ENCODE measurements at places on chromosomes 4 and X.

GRCh38 chr4:174749091-174749490 is 80.0 kb downstream of the GLRA3 start:
- DNase-seq, result no peak

DNA sequence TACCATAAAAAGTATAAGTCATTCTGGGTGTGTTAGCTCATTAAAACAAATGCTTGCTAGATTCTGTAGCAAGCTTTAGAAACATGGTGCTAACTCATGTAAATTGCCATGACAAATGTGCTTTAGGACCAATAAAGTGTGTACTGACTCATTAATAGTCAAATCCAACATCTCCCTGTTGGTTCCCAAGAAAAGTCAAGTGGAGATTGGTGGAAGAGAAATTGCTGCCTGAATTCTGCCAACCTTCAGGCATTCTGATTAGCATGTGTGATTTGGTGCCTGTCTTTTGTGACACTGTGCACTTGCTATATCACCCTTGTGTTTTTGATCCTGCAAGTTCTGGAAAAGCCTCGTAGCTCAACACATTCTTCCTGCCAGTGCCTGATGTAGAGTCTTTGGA is 503.8 kb upstream of the BOD1L1 start:
- DNase-seq, result no peak

DNA sequence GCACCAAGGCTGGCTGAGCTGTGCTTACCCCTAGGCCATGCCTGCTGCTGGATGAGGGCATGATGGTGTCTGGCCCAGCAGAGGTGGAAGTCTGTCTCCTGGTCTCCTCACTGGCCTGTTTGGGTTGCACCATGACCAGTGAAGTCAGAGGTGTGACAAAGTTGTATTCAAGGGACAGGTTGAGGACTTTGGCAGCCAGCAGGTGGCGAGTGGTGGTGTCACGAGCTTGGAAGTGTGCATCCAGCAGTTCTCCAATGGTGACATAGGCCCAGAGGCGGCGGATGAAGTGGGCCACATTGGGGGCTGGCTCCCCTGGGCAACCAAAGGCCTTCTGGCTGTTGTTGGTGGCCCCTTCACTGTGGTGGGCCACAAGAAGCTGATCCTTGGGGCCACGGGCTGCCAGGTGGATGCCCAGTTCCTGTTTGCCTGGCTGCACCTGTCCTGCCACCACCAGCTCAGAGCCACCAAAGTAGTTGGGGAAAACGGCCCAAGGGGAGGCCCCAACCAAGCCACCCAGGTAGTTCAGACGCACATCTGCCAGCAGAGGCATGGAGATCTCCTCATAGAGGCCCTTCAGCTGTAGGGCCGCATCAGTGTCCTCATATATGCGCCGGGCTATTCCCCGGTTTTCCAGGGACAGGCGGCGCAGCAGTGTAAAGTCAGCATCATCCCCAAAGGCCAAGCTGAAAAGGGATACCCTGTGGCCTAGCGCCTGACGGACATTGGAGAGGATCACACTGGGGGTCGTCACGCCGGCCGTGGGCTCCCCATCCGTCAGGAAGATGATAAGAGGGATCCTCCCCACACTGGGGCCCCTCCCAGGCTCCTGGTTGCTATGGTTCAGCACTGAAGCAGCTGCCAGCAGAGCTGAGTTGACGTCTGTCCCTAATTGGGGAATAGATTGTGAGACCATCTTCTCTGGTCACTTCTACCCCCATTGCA is 39.7 kb downstream of the ITIH6 start:
- DNase-seq, result no peak

DNA sequence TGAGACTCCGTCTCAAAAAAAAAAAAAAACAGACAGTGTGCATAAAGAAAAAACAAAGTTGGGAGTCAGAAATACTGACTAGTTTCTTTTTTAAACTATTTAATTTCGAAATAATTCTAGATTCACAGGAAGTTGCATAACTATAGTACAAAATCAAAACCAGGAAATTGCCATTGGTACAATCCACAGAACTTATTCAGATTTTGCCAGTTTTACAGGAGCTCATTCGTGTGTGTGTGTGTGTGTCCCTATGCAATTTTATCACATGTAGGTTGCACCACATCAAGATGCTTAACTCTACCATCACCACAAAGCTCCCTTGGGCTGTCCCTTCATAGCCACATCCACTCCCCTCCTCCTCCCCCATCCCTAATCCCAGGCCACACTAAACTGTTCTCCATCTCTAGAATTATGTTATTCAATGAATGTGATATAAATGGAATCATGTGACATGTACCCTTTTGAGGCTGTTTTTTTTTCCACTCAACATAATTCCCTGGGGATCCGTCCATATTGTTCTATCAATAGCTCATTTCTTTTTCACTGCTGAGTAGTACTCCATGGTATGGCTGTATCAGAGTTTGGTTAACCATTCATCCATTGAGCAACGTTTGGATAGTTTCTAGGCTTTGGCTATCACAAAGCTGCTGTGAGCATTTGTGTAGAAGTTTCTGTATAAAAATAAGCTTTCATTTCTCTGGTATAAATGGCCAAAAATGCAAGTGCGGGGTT is 16.3 kb upstream of the DDX3X start:
- DNase-seq, result no peak

DNA sequence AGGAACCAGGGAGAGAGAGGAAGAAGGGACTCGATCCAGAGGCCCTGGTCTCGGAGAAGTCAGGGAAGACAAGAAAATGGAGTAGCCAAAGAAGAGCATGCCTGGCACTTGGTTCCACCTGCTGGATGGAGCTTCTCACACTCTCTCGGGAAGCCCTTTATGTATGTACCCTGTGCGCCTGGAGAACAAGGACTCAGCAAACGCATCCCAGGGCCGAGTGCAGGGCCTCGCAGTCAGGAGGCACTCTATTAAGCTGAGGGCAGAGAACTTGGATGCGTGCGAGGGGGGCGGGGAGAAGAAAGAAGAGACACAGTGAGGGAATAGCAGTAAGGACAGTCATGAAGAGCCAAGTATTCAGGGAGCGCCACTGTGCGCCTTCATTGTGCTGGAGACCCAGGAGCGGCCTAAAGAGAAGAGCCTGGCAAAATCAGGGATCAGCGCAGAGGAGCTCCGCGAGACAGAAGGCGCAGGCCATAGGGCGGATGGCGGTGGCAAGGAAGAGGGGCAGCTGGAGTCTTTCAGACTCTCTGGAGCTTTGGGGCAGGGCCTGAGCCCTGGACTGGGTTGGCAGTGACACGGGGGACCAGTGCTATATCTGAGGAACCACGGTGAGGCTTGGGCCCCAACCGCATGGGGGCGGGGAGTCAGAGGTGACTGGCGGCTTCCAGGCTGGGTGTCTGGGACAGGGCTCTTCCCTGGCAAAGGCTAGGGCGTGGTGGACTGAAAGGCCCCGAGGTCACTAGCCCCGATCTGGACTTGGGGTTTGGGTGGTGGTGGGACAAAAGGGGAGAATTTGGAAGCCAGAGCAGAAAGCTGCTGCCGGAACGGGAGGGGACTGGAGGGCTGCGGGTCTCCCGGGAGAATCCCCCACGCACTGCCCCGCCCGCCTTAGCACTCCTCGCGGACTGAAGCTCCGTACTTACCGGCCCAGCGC is 1.9 kb upstream of the SEPTIN6 start:
- no peak for DNase-seq

DNA sequence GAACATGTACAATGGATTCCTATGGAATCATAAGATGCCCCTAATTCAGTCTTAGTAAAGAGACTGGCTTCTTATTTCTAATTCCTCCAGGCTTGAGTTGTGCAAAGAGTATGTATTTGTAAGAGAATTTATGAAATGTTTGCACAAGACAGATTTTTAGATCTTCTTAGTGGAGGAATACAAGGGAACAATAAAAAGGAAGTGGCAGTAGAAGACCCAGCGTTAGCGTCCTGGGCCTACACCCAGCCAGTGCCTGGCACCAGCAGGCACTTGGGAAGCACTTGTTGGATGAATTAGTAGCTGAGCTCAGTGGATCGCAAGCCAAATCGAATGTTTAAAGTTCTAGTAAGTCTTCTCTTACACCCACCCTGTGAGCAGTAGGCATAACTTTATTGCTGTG is 157.4 kb downstream of the PTTG2 start:
- no peak for DNase-seq

Data from CD4-positive, alpha-beta T cell treated with Interleukin-2 at 100 ng/mL for 4 hours (primary cell).